ENCODE measurements at places on chromosomes 16 and 17.

DNA sequence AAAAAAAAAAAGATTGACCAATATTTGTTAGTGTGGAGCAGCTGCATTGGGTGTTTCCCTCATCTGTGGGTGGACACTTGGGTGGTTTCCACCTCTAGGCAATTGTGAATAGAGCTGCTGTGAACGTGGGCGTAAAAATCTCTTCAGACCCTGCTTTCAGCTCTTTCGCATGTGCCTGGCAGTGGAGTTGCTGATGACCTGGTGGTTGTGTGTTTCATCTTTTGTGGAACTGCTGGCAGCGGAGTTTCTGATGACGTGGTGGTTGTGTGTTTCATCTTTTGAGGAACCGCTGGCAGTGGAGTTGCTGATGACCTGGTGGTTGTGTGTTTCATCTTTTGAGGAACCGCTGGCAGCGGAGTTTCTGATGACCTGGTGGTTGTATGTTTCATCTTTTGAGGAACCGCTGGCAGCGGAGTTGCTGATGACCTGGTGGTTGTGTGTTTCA lies 21.4 kb downstream of the ZC3H18 start:
- peak; percentile 61 for DNase-seq

GRCh38 chr17:16971458-16972338 lies at the start of gene TNFRSF13B:
Gene TNFRSF13B (minus strand): TSS chr17:16972118. CDS start chr17:16972075, 43 bp downstream.
- DNase-seq: no peak

GRCh38 chr17:79836972-79837887 lies 2.0 kb downstream of the CBX4 start:
- peak; percentile 90 for DNase-seq

- DNase-seq: no peak
Measured at GRCh38 chr16:88842308-88842756, 14.4 kb downstream of the GALNS start.

GRCh38 chr16:4723071-4723767 lies 10.9 kb downstream of the ANKS3 start:
- DNase-seq: no peak

DNA sequence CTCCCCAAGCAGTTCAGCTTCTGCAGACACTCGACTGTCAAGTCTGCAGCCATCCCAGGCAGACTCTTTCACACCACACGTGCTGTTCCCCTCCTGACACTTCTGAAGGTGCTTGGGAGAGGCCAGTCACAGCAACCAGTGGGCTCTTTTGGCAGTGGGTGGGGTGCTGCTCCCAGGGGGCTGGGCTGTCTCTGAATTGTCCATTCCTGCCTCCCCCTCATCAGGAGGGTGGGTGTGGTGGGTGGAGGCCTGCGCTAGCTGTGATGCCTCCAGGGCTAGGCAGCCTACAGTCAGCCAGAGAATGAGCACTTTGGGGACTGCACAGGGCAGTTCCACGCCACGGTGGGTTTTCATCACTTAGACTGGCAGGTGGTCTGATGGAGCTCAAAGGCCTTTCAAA lies 10.3 kb downstream of the STARD3 start:
- no peak for DNase-seq

- no peak for DNase-seq
Measured at GRCh38 chr17:49577650-49577934, 1.9 kb downstream of the NXPH3 start.

GRCh38 chr17:79171188-79171587 lies 96.6 kb downstream of the ENGASE start:
- DNase-seq: no peak

GRCh38 chr17:69764146-69764545 lies 310.9 kb upstream of the KCNJ16 start:
- no peak for DNase-seq

DNA sequence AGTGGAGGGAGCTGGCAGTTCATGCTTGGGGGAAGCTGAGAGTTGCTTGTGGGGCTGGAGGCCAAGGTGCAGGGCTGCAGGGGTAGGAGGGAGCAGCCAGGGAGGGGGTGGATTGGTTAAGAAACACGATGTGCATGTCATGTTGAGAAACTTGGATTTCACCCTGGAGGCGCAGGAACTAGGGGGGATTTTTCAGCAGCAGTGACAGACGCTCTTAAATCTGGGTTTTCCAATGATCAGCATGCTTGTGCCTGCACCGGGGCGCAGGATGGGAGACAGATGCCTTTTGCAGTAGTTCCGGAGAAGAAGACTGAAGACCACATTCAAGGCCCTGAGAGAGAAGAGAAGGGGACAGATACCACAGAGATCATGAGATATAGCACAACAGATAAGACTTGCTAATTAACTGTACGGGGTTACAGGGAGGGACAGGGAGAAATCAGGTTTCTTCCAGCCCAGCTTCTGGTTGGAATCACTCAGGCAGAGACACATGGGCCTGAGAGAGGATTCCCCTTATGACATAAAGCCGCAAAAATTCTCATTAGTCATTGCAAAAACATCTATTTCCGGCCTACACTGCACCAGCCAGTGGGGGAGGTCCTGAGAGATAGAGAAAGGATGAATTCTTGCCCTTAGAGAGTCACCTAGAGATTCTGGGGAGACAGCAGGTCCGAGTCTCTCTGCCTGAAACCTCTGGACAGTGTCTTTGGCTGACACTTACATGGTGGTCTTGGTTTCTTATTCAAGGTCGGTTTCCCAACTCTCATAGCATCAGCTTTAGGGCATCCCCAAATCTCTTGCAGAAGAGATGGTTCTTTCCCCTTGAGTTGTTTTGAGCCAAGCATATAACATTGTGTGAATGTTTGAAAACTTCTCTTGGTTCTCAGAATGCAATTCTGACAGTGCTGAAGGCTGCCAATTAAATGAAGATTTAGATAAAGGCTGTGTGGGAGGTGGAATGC lies 27.1 kb downstream of the CDH13 start:
- DNase-seq: peak; percentile 71

DNA sequence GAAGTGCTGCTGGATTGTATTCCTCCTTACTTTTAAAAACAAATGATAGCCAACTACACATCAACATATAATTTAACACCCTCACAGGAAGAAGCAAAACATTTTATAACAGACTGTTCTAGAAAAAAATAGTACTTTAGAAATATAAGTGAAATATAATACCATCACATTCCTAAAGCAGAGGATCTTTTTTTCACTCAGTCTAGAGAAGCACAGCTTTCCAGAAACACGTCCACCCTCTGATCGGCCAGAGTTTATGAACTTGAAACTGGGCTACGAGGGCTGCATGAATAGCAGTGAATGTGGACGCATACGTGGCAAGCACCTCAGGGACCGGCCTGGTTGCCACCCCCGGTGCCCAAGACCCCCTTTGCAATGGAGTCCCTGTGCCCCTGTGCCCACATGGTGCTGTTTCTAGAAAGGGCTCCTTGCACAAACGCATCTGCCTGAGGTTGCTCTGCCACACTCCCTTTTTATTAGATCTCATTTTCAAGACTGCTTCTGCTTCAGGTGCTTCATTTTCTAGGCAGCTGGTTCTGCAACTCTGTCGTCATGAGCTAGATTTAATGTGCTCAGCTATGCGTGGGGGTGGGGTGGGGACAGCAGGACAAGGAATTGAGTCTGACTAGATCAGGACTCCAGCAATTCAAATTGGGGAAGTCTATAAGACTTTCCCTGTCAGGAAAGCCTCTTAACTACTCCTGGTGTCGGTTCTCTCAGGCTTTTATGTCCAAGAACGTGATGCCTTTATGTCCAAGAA lies 29.1 kb upstream of the ERN1 start:
- no peak for DNase-seq

GRCh38 chr16:57315416-57315815 lies 30.9 kb upstream of the PLLP start:
- no peak for DNase-seq

DNA sequence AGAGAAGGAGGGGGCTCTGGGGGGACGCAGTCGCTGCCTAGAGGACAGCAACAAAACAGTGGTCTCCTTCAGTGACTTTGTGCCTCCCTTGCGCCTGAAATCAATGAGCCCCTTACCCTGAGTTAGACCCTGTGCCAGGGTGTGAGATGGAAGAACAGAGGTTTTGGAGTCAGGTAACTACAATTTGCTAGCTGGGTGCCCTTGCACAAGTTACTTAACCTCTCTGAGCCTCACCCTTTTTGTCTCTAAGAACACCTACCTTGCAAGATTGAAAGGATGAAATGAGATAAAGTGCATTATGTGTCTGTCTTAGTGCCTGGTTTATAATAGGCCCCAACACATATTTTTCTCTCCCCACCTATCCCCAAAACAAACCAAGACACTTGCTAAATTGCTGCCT lies 9.9 kb downstream of the RND2 start:
- no peak for DNase-seq

DNA sequence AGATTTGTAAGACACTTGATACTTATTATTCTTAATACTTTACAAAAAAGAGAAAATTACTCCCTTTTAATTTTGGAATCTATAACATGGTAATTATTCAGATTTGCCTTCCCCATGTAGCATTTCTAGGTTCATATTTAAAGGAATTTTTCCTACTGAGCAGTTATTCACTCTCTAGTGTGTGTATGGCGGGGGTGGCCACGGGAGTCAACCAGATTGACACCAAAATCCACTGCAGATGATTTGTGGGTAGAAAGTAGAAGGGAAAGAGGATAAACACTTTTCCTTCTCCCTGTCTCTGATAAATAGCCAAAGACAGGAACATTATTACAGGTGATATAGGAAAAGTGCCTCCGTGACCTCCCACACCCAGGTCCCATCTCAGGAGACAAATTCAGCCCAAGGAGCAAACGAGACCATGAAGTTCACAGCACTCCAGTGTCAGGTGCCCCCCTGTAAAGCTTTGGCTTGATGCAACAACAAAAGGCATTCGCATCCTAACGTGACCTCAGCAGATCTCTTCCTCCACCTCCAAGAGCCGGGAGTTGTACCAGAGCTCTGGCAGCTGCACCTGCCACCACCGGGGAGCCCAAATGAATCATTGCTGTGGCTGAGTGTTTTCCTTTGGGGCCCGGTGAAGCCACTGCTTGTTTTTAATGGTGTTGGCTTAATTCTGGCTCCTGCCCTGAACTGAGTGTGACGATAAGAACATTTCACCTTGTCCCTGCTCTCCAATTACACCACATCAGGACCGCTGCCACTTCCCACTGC lies 92.7 kb upstream of the NOL11 start:
- DNase-seq: no peak

DNA sequence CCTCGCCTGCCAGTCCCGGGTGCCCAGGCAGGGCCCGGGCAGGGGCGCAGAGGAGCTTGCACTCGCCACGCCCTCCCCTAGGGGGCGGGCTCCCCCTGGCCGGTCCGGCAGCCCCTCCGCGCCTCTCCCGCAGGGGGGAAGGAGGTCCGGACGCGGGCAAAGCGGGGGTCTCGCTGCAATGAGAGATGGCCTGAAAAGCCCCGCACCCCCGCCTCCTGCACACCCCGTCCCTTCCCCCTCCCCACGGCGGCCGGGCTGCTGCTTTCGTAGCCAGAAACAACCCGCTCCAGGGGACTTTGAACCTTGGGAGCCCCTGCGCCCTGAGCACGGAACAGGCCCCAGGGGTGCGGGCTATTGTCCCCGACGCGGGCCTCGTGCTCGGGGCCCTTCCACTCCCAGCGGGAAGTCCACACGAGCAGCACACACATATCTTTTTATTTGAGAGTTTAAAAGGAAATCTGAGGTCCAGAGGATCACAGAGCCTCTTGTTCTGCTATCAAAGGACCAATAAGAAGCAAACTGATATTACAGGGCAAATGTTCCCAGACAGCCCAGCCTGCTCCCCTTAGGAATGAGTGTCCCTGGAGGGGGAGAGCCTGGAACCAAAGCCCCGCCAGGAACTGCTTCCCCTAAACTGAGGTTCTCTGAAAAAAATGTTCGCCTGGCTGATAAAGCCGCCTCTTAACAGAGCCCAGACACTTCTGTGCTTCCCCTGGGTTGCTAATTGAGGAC lies 5.8 kb upstream of the CBX4 start:
- peak; percentile 57 for DNase-seq

GRCh38 chr16:11162586-11163268 lies 93.3 kb downstream of the SOCS1 start:
- no peak for DNase-seq

GRCh38 chr16:19884611-19885450 lies at the start of gene GPRC5B:
Gene GPRC5B (minus strand): TSS chr16:19884848. CDS start chr16:19872845, 12,003 bp downstream.
- peak; percentile 42 for DNase-seq

- peak; percentile 32 for DNase-seq
Measured at GRCh38 chr16:2586241-2586640, 48.4 kb downstream of the PDPK1 start.

DNA sequence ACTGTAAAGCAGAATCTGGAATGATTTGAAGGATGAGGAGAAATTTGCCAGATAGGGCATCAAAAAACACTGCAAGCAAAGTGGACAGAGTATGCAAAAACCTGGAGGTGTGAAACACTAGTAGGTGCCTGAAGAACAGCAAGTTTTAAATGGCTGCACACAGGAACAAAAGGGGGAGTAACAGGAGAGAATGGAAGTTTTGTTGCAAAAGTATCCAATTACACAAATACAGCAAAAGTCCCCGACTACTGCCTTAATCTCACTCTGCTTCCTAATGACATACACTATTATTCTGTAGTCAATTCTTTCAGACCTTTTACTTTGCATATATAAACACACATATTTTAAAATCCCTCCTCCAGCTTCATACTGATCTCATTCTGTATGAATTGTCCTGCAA lies 1.5 kb downstream of the HEATR6 start:
- DNase-seq: no peak

DNA sequence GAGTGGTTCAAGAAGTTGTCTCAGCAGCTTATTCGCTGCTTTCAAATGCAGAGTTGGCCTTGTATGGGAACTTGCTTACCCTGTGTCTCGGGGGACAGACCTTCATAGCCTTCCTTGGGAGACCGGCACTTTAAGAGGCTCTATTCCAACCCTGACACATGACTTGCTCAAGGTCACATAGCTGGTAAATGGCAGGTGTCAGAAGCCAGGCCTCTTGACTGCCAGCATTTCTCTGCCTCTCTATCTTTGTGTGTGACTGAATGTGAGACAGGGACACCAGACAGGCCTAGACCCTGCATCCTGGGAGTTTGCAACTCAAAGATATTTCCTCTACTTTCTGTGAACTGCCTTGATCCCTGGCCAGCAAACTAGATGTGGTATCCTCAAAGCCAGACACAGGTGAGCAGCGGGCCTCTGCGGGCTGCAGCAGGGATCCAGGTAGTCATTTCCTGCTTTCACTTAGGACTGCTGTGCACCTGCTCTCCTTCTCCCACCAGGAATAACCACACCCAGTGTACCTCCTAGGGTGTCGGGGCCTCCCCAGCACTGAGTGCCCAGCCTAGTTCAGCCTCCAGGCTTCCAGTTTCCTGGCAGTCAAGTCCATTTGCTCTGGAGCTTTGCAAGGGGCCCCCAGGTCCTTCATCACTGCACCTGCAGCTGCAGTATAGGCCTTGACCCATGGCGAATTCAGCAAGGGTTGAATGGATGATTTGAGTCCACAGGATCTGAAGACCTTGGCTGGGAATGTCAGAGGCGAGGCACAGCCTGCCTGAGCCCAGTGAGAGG lies 116.6 kb upstream of the TNRC6C start:
- DNase-seq: no peak

- peak; percentile 88 for DNase-seq
Measured at GRCh38 chr17:14359163-14360020, 58.5 kb downstream of the HS3ST3B1 start.

All from activated CD8-positive, alpha-beta T cell treated with anti-CD3 and anti-CD28 coated beads for 36 hours (primary cell).